ENCODE measurements at places on chromosomes 12 and 14.

DNA sequence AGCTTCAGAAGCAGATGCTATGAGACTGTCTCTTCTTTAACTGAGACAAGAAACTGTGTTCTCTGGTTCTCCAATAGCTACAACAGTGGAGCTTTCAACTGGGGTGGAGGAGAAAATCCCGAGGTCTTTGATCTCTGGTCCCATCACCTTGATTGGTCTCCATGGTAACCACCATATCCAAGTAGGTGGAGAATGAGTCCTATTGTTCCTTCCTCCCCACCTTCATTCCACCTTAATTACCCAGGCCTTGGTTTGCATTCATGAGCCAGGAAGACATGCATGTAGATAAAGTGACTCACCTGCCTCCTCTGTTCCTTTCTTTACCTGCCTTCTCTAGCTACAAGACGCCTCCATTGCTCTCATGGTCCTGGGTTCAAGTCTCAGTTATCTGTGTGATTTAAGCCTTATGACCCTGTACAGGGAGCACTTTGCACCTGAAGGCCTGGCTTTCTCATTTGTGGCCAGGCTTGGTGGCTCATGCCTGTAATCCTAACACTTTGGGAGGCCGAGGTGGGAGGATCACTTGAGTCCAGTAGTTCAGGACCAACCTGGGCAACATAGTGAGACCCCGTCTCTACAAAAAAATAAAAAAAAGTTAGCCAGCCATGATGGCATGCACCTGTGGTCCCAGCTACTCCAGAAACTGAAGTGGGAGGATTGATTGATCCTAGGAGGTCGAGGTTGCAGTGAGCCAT lies 157.7 kb upstream of the TBX3 start:
- DNase-seq: no peak

DNA sequence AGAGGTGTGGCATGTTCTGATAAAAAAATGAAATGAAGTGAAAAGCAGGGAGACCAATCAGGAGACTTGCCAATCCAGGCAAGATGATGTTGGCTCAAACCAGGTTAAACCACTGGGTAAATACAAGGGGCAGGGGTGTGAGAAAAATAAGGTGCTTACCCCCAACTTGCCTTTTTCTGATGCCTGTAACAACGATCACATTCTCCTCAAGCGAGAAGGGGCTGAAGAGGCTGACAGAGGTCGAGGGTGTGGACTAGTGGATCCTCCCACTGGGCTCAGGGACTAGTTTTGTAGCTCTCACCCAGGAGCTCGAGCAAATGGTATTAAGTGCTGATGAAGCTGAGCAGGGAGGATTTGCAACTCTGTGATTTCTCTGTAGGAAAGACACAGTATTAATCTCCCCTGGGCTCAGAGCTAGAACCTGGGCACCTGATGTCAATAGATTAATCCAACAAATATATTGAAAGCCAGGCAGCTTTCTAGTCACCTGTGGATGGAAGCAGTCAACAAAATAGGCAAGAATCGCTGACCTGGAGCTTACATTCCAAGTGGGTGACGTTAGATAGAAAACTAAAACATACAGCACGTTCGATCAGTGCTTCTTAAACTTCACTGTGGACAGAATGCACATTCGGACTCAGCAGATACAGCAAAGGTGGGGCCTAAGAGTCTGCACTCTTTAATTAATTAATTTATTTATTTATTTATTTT lies 15.2 kb upstream of the EAPP start:
- DNase-seq: peak; percentile 23

GRCh38 chr12:113096675-113097461 lies 38.7 kb downstream of the RASAL1 start:
- DNase-seq: no peak

DNA sequence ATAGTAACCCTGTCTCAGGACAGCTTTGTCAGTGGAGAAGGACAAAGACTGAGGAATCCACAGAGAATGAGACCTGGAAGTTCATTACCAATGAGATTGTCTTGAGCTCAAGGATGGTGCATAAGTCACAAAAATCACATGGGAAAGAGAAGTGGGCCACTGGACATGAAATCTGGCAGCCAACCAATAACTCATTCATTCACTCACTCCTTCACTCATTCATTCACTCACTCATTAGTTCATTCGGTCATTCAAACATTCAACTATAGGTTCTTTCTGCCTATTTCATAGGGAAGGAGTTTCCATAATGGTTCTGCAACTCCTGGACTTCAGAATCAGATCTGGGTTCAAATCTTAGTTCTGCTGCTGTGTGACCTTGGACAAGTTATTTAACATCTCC lies 18.2 kb upstream of the WSCD2 start:
- no peak for DNase-seq

Data from inflammatory macrophage treated with lipopolysaccharide for 1 hour (primary cell).